HAP-1 (cell line): ENCODE measurements at places on chromosomes 6 and 20.

DNA sequence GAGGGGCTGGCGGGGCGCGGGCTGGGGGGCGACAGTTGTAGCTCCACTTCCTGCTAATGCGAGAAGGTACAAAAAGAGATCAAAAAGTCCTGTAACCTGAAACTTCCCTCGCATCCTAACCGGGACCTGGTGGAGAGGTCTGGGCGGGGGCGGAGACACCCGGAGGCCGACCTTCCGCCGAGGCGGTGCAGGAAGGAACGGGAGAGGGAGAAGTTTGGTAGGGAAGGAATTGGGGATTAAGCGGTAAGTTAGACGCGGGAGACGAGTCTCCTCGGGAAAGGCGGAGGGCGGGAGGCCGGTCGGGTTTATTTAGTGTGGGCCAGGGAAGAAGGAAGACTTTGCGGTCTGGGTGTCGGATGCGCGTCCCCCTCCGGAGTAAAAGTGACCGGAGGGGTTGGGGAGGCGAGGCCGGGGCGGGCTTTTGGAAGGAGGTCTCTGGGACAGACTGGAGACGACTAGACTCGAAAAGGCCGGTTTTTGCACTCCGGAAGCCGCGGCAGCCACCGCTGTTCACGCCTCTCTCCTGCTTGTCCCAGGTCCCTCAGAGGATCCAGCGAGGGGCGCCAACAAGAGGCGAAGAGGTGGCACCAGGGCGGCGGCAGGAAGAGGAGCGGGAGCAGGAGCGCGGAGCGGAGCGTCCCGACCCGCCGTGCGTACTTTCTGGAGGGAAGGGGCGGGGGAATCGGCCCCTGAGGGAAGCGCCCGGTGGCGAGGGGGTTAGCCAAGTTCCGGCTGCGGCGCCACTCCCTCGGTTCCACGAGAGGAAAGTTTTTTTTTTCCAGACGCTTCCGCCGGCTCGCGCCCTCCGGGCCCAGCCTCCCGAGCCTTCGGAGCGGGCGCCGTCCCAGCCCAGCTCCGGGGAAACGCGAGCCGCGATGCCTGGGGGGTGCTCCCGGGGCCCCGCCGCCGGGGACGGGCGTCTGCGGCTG, 734 bp downstream of the TPBG start:
- DNase-seq = peak; percentile 84

DNA sequence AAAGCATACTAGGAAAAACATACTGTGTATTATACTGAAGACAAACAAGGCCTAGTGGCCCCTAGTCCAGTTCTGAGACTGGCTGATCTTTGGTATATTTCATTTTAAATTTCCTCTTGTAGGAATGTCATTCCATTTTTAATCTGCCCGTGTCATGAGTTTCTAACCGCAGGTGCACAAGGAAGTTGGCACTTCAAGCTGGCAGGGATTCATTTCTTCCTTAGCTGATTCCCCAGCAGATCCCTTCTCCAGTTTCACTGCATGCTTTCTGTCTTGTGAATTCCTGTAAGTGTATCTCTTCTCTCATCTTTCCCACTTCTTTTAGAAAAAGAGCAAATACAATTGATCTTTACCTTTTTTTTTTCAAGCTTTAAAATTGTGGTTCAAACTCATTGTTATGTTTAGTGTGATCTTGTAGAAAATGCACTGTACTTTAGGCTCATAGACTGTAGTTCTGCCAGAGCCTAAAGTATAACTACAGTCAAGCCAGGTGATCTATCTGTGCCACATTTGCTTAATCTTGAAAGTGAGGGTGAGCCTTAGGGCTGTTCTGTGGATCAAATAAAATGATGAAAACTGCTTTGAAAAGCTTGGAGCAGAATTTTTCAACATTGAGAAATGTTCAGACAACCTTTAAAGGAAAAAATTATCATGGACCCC, 37.0 kb downstream of the RNF217 start:
- DNase-seq = no peak

GRCh38 chr20:8390037-8390433, 258.0 kb downstream of the PLCB1 start:
- peak; percentile 15 for DNase-seq

DNA sequence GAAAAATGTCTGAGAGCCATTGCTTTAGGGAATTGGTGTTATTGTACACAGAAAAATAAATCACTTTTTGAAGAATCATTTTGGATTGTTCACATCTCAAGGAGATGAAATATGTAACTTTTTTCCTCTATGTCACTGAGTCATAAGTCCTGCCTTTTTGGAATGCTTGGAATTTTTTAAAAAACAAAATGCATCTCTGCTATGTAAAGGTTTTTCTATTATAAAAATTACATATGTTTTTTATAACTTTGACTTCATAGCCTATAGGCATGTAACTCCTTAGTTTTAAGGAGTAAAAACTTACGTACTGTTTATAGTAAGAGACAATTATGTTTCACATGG, 8.7 kb downstream of the RNF144B start:
- no peak for DNase-seq

GRCh38 chr6:30511169-30511546, 21.8 kb downstream of the HLA-E start:
- DNase-seq = no peak

DNA sequence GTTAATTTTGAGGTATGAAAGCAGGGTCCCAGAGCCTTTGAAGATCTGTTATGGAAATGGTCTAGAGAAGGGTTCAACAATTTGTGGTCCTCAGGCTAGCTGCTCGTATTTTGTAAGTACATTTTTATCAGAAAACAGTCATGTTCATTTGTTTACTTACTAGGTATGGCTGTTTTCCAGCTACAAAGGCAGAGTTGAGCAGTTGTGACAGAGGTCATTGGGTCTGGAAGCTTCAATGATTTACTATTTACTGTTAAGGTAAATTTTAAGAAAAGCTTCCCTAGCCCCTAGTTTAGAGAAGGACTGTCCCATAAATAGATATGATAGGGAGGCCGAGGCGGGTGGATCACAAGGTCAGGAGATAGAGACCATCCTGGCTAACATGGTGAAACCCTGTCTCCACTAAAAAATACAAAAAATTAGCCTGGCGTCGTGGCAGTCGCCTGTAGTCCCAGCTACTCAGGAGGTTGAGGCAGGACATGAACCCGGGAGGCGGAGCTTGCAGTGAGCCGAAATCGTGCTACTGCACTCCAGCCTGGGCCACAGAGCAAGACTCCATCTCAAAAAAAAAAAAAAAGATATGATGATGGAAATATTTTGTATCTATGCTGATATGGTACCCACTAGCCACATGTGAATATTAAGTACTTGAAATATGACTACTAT, 538.4 kb upstream of the CITED2 start:
- no peak for DNase-seq

- DNase-seq = no peak
Observed at GRCh38 chr20:56187534-56188165, 60.9 kb upstream of the MC3R start.
